ENCODE measurements at places on chromosomes 7 and 10. TPM values are rescaled to one million over a fixed set of nuclear protein-coding genes. Genes with fewer than 3 reads are reported as not detected.
A peak's percentile ranks its signal among the peaks of the same experiment; 100 is the strongest.

ZNF804B gene
- not detected for total RNA-seq

DNA sequence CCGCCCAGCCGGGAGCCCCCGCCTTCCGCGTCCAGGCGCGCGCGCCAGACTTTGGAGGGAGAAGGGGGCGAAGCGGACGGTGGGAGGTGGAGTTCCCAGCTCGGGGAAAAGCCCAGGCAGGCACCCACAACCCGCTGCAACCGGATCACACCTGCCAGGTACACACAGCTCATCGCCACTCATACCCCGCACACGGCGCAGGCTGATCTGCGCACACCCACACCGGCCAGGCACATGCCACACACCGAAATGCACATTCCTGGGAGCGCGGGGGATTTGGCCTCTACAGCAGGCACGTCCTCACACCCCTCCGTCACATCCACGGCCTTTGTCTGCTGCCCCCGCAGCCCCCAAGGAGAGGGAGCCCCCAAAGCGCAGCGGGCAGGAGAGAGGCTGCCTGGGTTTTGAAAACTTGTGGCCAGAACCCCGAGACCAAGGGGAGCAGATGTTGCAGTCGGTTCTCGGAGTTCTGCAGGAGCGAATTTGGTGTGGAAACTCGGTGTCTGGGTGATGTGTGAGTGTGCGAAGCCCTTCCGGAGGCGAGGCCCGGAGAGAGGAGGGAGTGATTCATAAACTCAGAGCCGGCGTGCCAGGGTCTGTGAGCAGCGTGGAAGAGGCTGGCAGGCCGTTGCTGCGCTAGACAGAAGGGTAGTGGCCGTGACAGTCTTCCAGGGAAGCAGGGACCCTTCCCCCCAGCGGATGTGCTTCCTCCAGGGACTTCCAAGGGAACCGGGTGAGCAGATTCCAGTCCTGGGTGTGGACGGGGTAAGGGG, 734 bp downstream of the CHST3 start:
- peak; percentile 60 for DNase-seq

CROT gene
- 4.0 TPM for total RNA-seq

DNA sequence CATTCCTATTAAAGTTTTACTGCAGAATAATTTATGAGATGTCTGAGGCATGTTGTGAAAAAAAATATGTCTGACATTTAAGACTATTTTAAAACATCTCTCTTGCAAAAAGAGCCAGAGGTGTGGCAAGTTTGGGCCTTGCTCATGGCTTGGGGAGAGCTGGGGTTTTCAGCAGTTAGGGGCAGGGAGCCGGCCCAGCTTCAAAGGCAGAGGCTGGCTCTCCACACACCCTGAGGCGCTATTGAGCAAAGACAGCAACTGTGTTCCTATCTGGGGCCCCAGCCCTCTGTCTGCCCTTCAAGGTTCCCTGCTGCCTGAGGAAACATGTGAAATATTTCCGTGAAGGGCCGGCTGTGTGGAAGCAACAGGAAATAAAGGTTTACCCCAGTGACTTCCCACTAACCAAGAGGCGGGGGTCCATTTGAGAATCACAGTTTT, 94.0 kb downstream of the SORBS1 start:
- peak; percentile 77 for DNase-seq

DNA sequence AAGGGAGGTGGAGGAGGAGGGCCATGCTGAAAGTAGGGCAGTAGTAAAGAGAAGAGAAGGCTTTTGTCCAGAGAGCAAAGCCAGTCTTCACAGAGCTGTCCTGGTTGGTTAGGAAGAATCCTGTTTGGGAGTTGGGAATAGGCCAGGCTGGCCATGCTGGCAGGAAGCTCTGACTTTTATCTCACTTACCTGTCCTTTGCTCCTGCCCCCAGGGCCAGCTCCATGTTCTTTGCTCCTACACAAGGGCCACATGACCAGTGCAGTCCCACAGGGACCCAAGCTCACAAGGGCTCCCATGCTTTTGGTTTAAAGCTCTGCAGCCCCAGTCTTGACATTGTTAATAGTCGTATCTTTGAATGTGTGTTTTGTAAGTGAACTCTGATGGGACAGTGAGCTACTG, 161.6 kb upstream of the KMT2E start:
- no peak for DNase-seq

- DNase-seq: no peak
These were observed 94.3 kb upstream of the ADO start for GRCh38 chr10:62710182-62710581.

- no peak for DNase-seq
These were observed at the start of gene CCDC201 for GRCh38 chr7:45873035-45873354. TSS of gene CCDC201 (minus strand) at chr7:45873082. CDS start at chr7:45873007, 75 bp downstream.

ASIC3 gene
- 5.5 TPM for total RNA-seq

DNA sequence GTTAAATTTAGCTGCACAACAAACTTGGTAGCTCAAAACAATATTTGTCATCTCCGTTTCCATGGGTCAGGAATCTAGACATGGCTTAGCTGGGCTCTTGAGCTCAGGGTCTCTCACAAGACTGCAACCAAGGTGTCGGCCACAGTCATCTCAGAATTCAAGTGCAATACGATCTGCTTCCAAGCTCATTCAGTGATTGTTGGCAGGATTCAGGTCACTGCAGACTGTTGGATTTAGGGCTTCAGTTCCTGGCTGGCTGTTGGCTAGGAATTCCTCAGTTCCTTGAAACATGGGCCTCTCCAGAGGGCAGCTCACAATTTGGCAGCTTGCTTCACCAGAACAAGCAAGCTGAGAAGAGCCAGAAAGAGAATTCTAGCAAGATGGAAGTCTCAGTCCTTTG, 17.5 kb upstream of the CHST3 start:
- DNase-seq: no peak

NAT16 gene
- 0.62 TPM for total RNA-seq

DNA sequence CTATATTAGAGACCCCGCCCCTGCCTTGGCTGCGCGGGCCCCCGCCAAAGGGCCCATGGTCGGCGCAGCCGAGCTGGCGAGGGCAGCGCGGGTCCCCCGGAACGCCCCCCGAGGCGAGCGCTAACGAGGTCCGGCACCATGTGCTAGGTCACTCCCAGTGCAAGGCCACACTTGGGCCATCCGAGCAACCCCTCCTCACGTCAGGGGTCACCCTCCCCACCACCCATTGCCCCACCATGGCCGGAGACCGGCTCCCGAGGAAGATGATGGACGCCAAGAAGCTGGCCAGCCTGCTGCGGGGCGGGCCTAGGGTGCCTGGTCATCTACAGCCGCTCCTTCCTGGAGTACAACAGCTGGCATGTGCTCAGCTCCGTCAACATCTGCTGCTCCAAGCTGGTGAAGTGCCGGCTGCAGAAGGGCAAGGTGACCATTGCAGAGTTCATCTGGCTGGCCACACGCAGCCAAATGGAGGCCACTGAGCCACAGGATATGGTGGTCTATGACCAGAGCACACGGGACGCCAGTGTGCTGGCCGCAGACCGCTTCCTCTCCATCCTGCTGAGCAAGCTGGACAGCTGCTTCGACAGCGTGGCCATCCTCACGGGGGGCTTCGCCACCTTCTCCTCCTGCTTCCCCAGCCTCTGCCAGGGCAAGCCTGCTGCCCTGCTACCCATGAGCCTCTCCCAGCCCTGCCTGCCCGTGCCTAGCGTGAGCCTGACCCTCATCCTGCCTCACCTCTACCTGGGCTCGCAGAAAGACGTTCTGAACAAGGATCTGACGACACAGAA, 12.4 kb upstream of the SEC24C start:
- DNase-seq: no peak

DNA sequence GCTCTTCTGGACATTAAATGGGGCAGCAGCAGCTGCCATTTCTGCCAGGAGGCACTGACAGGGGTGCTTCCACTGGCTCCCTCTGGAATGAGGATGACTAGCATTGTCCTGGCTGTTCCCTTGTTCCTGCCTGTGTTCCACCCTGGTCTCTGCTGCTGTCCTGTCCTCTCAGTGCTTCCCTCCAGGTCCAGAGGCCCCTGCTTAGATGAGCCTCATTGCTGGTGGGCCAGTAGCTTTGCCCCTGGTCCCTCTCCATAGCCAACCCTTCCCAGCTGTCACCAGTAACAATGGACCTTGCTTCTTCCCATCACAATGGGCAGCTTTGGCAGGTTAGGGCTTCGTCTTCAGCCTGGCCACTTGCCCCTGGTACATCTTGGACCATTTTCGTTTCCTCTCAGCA, 561.1 kb downstream of the TCERG1L start:
- DNase-seq: no peak

DNA sequence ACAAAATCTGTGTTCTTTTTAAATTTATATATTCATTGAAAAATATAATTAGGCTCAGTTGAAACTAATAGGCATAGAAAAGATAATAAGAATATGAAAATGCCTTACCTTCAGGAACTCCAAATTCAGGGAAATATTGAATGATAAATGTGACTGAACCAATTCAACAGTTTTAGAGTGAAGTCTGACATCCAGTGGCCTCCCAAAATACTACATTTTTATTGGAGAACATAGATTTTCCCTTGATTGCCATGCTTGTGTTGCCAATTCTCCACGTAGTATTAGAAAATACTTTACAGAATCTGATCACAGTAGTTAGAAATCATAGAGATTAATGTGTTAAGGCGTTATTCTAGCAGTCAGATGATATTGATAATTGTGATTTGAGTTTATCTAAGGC, 1246.7 kb downstream of the GATA3 start:
- no peak for DNase-seq

GRCh38 chr10:120646738-120647456, 189.9 kb downstream of the PLPP4 start:
- no peak for DNase-seq

SPOCK2 gene
- total RNA-seq: 4.7 TPM

DNA sequence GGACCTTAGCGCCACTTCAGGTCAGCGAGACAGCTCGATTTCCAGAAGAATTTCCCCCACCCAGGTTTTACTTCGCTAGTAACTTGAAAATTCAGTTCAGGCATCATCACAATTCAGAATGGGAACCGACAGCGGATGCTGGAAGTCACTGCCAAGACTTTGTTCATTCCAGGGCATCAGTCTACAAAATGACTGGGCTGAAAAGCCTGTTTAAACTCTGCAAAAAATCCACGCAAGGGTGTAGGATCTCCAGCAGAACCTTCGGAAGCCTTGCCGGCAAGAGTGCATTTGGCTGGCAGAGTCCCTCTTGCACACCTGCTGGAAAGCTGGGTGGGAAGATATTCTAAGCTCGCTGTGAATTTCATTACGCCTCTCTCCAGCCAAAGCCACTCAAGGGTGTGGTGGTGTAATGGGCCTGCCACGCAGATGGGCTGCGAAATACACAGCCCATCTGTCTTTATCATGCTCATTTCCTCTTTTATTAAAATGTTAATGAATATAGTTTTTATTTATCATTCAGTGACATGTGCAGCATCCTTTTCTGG, 672.0 kb upstream of the FOXK1 start:
- DNase-seq: no peak

SFTPA1 gene
- 4.4 TPM for total RNA-seq

- no peak for DNase-seq
These were observed 17.9 kb downstream of the CLRN3 start for GRCh38 chr10:127874671-127875448.

DNA sequence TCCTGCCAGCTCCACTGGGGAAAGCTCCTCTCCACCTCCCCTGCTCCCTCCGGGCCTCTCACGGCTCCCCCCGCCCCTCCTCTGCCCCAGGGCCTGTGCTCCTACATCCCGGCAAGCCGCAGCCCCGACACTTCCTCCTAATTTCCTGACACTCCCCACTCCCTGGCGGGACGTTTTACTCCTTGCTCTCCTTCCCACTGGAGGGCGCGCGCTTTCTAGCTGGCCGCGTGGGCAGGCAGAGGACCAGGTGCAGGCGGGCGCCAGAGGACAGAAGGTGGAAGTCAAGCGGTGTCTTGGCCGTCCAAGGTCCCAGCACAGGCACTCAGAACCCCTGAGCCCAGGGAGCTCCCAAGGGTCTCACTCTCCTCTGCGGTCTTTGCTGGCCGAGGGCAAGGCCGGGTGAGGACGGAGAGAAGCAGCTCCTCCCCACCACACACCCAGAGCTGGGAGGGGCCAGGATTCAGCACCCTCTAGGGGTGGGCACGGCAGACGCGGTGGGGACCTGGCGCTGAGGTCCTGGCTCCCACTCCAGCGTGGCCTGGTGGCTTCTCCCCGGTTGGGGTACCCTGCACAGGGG, 19.1 kb downstream of the ADAM8 start:
- peak; percentile 69 for DNase-seq

DNA sequence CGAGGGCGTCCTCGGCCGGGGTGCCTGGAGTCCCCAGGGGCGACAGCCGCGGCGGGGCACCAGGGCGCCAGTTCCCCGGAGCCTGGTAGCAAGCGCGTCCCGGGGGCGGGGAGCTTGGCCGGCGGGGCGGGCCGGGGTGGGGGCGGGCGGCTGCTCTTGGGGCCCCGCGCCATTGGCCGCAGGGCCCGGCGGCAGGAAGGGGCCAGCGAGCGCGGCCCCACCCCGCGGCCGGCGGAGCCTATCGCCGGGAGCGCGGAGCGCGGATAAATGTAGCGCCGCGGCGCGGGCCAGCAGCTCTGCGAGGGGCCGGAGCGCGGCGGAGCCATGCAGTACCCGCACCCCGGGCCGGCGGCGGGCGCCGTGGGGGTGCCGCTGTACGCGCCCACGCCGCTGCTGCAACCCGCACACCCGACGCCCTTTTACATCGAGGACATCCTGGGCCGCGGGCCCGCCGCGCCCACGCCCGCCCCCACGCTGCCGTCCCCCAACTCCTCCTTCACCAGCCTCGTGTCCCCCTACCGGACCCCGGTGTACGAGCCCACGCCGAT, at the start of gene HHEX:
Gene HHEX, plus strand, starts transcription at position 293 of the 548 bp plus-strand sequence. Its CDS starts 32 bp downstream, at position 325.
- peak; percentile 44 for DNase-seq

- no peak for DNase-seq
These were observed 413.1 kb upstream of the VSTM2A start for GRCh38 chr7:54129035-54129434.

AKR1C2 gene
- total RNA-seq: 1.2 TPM

DNA sequence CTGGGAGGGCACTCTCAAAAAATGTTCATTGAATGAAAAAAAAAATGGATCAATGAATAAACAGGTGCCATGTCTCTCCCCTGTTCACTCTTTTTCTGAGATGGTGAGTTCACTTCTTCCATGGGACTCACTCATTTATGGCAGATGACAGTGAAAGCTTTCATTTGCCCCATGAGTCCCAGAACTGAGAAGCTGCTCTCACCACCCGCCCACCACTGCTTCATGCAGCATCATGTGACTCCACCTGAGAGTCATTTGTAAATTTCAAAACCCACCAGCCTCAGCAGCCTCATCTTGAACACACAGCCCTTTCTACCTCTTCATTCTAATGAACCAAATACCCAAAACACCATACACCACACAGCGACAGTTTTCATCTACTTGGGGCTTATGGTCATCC, 64.9 kb downstream of the SCRN1 start:
- no peak for DNase-seq

PTPRZ1 gene
- 105 TPM for total RNA-seq

TMEM213 gene
- total RNA-seq: 0.11 TPM

- no peak for DNase-seq
These were observed 4.8 kb downstream of the NYAP1 start for GRCh38 chr7:100488333-100489095.

DNA sequence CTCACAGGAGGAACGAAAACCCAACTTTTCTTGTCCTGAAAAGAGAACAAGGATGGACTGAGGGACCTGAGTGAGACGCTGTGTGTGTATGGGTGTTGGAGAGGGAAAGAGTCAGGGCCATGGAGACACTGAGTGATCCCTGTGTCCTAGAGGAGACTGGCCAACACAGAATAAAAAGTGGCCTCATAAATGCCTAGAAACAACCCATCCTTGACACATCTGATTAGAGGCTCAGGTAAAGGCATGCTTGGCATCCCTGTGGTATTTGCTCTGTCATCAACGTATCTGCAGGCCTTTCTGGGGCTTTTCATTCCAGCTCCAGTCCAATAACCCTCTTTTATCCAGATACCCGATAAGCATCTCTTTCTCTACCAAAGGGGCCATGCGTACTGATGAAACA, 86.3 kb downstream of the FGFR2 start:
- no peak for DNase-seq

OR9A2 gene
- total RNA-seq: not detected

GRCh38 chr10:103433858-103434257, 18.3 kb downstream of the CALHM2 start:
- no peak for DNase-seq

All from WTC11 (cell line).